ENCODE measurements at places on chromosomes 13 and 19.

DNA sequence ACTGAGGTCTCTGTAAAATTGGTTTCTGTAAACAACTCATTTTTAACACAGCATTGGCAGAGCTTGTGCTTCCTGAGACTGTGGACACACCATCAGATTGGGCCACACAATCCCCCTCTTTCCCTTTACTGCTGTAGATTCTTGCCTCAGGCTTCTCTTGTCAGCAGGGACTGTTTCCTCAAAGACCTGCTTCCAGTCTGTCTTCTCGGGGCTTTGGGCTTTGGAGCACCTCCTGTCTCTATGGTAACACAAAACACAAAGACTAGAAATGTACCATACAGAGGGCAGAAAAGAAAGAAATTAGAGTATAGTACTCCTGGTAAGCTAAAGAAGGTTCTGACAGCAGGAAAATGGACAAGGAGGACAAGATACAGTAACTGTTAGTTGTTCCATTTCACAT, 484.5 kb downstream of the DIAPH3 start:
- DNase-seq: no peak

- no peak for DNase-seq
Observed at GRCh38 chr19:58568453-58569130, 4.5 kb downstream of the MZF1 start.

GRCh38 chr19:51765086-51765485, 4.1 kb downstream of the FPR2 start:
- no peak for DNase-seq

- no peak for DNase-seq
Observed at GRCh38 chr13:47588676-47589075, 412.4 kb downstream of the SUCLA2 start.

- no peak for DNase-seq
Observed at GRCh38 chr13:77893066-77893465, 25.6 kb downstream of the EDNRB start.

- DNase-seq: no peak
Observed at GRCh38 chr13:95418946-95419345, 117.7 kb upstream of the ABCC4 start.

DNA sequence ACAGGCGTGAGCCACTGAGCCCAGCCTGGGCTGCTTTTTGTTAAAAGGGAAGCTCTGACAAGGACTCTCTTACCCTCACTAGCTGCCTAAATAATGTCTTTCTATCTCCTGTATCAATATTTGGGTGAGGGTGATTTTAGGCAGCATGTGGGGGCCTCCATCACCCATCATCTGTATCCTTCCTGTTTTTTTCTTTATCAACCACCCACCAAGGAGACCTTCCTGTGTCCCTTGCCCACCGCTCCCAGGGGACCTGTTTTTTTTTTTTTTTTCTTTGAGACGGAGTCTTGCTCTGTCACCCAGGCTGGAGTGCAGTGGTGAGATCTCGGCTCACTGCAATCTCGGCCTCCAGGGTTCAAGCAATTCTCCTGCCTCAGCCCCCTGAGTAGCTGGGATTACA, 5.4 kb upstream of the NDUFB7 start:
- no peak for DNase-seq

GRCh38 chr13:97809576-97809975, 143.9 kb upstream of the IPO5 start:
- DNase-seq: no peak

- peak; percentile 60 for DNase-seq
Observed at GRCh38 chr19:47240996-47241918, 10.3 kb upstream of the BBC3 start.

- no peak for DNase-seq
Observed at GRCh38 chr19:1852581-1853128, 4.4 kb upstream of the REXO1 start.

All from hindlimb muscle (tissue), 1 donor.